ENCODE measurements at places on chromosomes 16 and 17.

GRCh38 chr17:47894498-47895346 is 1.3 kb upstream of the SP2 start:
- no peak for DNase-seq

DNA sequence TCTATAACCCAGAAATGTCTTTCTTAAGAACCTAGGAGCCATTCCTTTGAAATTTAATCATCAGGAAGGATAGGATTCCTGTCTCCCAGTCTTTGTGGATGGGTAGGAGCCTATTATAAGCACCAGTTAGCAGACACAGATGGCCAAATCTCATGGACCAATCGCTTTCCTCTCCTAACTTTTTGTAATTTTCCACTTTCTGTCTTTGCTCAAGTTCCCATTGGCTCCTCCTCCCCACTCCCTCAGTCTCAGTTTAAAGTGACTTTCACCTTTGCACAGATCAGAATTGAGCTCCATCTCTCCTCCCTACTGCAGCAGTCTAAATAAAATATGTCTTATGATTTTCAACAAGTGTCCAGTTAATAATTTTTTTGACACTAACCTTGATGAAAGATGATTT is 192.3 kb downstream of the HS3ST3A1 start:
- DNase-seq, result no peak

- DNase-seq, result no peak
Observed at GRCh38 chr16:79698341-79698753, 97.8 kb upstream of the MAF start.

GRCh38 chr16:85569615-85570212 is 43.4 kb upstream of the GSE1 start:
- DNase-seq, result peak; percentile 51

GRCh38 chr16:27226476-27226875 is 23.1 kb downstream of the KDM8 start:
- no peak for DNase-seq

- DNase-seq, result no peak
Observed at GRCh38 chr16:17696616-17697015, 225.9 kb upstream of the XYLT1 start.

GRCh38 chr17:36849871-36850348 is 87.4 kb upstream of the LHX1 start:
- DNase-seq, result no peak

GRCh38 chr17:11935734-11936406 is 61.4 kb downstream of the ZNF18 start:
- DNase-seq, result no peak

GRCh38 chr16:56625943-56626654 is 518 bp downstream of the MT1E start:
- DNase-seq, result no peak

DNA sequence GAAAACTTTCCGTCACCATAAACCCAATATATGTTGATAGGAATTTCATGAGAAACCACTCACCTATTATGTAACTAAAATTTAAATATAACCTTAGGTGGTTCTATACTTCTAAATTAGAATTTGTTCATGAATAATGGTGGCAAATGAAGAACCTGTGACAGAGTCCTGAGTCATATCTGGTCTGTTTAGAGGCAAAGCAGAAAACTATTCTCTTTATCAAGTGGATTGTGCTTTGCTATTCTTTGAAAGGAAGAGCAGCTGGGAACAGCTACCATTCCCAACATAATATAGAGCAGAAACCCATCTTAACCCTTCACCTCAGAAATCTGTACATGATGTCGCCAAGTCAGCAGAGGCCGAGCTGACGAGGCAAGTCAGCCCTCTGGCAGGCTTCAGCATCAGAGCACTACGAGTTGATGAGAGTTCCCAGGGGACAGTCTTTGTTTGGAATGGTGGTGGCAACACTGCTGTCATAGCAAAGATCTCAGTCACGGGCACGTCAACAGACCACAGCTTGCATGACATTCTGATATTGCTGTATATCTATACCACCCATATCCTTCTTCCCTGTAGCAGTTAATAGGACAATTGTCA is 631.9 kb upstream of the CA10 start:
- no peak for DNase-seq

GRCh38 chr17:2952174-2952845 is 111.1 kb downstream of the OR1D5 start:
- DNase-seq, result no peak

GRCh38 chr17:48539177-48539576 is 5.7 kb downstream of the HOXB2 start:
- no peak for DNase-seq

DNA sequence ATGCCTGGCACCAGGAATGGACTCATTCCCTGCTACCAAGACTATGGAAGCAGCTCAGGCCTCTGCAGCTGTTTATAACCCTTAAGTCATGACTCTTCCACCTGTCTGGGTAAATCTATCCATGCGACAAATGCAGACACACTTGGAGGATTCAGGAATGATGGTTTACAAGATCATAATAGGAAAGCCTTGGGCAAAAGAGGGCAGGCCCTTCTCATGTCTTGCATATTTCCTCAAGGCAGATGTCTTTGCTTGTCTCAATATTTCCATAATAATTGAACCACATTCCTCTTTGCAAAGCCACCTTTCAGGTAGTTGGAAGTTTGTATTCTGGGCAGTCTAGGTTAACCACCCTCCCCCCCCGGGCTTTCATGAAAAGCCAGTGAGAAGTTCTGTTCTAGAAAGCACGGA is 884 bp upstream of the JPT1 start:
- no peak for DNase-seq

DNA sequence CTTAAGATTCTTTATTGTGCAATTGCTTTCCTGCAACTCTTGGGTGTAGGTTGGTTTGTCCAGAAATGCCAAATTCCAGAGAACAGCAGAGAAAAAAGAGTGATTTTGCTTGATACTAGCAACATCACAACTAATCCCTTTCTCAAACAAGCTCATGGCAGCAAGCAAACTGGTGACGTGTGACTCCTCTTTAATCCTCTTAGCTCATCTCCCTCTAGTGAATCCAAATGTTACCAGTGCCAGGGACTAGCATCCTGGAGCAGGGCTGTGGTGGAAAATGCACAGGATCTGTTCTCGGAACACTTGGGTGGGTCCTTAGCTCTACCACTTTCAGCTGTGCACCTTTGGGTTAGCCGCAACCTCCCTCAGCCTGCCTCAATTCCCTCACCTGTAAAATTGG is 204.0 kb upstream of the CCL2 start:
- no peak for DNase-seq

DNA sequence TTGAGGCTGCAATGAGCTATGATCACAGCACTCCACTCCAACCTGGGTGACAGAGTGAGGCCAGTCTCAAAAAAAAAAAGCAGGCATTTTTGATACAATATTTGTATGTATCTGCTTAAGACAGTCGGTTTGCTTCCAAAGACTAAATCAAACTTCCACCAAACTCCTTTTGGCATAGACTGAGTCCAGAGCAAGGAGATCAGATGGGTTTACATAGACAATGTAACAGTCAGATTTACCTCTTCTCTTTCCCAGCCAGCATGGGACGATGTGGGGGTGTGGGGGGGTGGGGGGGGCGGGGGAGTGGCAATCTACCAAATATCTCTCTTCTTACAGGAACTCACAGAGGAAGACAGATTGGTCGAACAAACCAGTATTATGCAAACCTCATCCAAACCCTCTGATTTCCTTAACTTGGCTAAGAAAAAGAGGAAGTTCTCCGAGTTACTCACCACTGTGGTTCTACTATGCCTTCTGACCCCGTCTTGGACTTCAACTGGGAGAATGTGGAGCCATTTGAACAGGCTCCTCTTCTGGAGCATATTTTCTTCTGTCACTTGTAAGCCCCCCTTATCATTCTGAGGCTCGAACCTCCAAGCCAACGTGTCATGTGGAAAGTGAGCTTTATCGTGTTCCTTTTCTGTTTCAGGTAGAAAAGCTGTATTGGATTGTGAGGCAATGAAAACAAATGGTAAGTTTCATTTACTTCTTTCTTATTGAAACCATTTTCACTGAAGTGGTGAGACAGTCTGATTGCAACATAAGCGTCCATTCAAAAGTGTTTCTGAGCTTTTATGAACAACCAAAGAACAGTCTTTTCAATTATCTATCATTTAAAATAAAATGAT is at the start of gene MILR1:
TSS of gene MILR1 (plus strand) at position 451 of the 848 bp plus-strand sequence. CDS start at position 505, 54 bp downstream.
- DNase-seq, result peak; percentile 36

DNA sequence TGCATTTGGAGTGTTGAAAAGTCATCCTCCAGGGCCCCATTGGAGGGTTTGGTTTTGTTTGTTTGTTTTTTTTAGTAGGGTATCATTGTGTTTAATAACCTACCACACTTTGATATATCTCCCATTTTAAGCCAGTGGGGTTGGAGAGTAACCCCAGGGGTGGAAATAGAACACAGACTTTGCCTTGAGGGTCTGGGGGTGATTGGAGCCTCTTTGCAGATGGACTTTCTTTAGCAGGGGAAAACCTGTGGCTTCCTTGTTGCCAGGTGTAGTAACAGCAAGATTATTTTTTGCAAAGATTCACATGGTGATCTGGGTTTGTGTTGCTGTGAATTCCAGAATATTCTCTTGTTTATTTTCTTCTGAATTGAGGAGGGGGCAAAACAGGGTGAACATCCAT is 1.5 kb downstream of the ABCC1 start:
- DNase-seq, result no peak

- no peak for DNase-seq
Observed at GRCh38 chr16:86914876-86915717, 336.7 kb downstream of the FOXL1 start.

DNA sequence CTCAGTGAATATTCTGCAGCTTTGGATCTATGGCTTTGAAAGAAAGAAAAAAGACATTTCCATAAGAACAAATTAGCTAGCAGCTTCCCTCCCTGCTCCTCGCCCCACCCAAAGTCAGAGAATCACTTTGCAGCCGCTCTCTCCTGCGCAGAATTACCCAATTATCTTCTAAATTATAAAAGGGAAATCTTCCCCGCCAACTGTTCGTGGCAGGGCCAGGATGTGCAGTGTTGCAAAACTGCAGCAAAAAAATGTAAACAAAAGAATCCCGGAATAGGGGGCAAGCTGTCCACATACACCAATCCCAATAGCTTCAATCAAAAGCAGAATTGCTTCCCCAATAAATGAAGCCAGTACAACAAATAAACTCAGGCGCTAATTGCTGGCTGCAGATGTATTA is 510.6 kb downstream of the RBFOX1 start:
- no peak for DNase-seq

DNA sequence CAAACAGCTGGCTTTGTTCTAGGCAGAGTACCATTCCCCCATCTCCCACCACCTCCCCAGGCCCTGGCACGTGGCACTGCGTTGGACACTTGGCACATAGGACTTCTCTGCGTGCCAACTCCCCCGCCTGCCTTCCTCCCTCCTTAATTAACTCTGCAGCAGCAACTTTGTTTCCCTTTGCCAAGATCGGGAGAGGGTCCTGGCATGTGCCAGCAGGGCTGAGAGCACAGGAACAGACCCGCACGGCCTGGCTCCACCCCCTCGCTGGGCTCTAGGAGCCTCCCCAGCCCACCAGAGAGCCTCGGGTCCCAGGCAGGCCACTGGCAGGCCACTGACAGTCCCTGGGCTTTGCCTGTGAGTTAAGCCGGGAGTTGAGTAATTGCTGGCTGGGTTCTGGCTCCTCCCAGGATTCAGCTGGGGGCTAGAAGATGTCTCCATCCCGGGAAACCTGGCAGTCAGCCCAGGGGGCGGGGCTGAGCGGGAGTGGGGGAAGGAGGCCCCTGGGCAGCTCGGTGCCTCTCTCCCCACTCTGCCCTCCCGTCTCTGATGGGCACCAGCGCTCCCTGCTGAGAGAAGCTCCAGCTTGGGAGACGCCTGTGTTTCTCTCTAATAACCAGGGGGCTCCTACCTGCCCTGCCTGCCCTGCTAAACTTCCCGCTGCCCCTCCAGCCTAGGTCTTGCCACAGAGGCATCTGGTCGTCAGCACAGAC is 224.0 kb upstream of the TNRC6C start:
- DNase-seq, result no peak

DNA sequence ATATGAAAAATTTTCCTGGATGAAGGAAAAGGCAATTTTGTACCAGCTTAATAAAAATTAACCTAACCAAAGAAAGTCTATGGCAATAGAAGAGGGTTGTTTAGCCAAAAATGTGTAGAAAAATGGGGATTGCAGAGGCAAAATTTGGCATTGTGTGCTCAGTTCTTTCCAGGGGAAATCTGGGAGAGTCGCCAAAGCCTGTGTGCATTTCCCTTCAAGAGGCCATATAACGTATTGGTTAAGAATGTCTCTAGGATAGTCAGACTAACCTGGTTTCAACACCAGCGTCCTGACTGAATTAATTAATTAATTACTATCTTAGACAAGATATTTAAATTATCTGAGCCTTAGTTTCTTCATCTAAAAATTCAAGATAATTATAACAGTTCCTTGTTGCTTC is 44.8 kb upstream of the HLF start:
- no peak for DNase-seq

DNA sequence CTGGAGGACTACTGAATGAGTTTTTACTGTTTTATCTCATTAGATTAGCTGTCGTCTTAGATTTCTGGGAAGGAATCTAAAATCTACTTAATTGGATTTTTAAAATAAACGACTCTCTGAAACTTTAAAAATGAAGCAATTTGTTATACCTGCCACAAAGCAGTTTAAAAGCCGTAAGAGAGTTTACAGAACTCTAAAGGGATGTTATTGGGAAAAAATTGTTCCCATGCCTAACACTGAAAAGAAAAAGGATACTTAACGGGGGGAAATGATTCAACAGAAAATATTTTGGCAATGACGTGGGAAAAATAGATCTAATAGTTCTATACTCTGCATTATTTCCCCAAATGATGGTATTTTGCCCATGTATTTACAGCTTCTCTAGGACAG is 27.0 kb downstream of the ARHGAP17 start:
- no peak for DNase-seq

DNA sequence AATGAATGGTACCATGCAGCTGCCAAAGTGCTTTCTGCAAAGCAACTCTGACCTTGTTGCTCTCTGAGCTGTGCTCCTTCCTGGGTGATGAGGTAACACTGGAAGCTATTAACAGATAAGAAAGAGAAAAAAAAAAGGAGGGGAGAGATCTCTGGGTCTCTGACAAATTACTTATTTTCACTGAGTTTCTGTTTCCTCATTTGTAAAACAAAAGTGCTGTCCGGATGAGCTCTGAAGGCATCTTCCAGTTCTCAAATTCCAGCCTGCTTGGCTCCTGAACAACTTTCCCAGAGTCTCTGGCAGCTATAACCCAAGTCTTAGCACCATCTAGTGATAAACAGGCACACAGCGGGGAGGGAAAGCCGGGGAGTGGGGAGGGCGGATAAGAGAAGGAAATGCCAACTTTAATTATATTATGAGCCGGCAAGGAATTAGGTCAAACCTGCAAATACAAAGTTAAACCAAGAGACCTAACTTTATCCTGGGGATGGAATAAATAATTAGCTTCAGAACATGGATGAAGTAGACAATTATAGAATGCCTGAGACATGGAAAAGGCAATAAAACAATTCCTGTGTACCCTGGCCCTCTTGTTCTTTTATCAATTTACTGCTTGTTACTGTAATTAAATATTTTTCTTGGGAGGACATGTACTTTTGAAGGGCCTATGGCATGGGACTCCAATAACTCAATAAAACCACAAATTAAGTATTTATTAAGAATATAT is 61.3 kb upstream of the KIFC3 start:
- peak; percentile 5 for DNase-seq

- no peak for DNase-seq
Observed at GRCh38 chr17:17942846-17943245, 29.4 kb downstream of the TOM1L2 start.

GRCh38 chr16:52591934-52592592 is 45.1 kb upstream of the TOX3 start:
- DNase-seq, result no peak

Data from CD4-positive, alpha-beta T cell treated with Interleukin-4 for 1 hour (primary cell).